ENCODE measurements at places on chromosomes 13 and 19.

GRCh38 chr19:335072-335471 is 9.5 kb downstream of the MIER2 start:
- no peak for DNase-seq

- no peak for DNase-seq
Observed at GRCh38 chr13:101978552-101979315, 423.1 kb downstream of the FGF14 start.

GRCh38 chr19:1847684-1848398 is 442 bp downstream of the REXO1 start:
- DNase-seq = no peak

DNA sequence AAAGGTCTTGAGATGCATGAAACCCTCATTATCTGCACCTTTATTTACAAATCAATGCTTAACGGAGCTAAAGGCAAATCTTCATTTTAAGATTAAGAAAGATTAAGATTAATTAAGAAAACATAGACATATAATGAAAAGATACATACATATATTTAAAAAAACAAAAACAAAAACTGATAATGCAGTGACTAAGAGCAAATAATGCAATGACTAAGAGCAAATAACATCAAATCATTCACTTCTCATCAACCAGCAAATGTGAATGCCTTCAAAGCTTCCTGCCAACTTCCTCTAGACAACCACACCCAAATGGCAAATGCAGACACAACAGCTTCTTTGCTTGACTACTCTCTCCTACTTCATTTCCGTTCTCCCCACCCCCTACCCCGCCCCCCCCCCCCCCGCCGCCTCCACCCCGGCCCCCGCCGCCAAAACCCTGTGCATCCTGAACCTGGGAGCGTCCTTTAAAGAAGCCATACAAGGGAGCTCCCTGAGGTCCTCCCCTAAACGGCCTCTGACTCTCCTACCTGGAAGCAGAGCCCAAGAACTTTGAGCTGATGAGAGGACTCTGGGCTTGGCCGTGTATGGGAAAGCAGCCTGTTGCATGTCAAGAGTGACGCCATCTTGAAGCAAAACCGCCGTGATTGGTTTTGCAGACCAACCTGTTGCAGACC is 24.5 kb downstream of the TEX101 start:
- DNase-seq = peak; percentile 80

DNA sequence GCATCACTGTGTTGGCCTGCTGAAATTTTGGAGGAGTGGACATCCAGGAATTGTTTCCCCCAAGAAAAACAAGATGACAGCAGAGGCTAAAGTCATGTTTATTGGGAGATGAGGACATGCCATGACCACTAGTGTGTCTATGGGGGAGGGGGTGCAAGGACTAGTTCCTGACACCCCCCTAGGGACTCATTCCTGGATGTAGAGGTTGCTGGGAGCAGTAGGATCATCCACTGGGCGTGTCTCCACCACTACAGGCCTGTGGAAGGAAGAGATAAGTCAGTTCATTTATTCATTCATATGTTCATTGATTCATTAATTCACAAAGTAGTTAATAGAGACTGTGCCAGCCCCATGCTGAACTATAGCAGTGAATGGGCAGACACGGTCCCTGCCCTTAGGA is 30.2 kb downstream of the MAP4K1 start:
- DNase-seq = no peak

GRCh38 chr19:39871886-39872866 is 26.0 kb upstream of the FBL start:
- DNase-seq = no peak

DNA sequence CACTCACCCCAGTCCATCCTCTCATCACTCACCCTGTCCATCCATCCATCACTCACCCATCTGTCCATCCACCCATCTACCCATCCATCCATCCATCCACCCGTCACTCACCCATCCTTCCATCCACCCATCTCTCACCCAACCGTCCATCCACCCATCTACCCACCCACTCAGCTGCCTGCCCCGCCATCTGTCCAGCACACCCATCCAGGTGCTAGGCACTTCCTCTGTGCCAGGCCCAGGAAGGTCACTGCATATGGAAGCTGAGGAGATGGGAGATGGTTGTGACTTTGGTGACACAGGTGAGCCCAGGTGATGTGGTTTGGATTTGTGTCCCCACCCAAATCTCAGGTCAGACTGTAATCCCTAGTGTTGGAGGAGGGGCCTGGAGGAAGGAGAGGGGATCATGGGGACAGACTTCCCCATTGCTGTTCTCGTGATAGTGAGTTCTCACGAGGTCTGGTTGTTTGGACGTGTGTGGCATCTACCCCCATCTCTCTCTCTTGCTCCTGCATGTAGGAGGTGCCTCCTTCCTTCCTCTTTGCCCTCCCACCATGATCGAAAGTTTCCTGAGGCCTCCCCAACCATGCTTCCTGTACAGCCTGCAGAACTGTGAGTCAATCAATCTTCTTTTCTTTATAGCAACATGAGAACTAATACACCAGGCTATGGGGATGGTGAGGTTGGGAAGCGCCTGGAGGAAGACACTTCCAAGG is 15.9 kb upstream of the C13orf46 start:
- DNase-seq = no peak

- DNase-seq = no peak
Observed at GRCh38 chr19:11538232-11539036, at the start of gene CNN1. Gene CNN1 (plus strand): TSS chr19:11538851. CDS start chr19:11538928, 77 bp downstream.

DNA sequence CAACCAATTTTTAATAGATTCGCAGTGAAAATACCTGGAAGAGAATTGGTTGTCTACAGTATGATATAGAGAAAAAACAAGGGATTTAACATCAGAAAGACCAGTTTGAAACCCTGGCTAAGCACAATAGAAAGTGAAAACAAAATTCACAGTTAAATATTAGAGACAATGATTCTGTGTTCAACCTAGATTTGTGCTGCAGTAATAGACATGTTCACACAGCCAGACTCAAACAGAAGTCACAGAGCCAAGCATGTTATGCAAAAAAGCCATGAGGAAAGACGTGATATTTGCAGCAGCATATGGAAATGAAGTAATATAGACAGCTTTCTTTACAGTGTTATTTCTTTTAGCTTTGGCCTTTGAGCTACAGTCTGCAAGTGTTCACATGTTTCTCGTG is 48.1 kb downstream of the SCEL start:
- DNase-seq = no peak

- no peak for DNase-seq
Observed at GRCh38 chr13:20400774-20401173, 124.9 kb downstream of the CRYL1 start.

DNA sequence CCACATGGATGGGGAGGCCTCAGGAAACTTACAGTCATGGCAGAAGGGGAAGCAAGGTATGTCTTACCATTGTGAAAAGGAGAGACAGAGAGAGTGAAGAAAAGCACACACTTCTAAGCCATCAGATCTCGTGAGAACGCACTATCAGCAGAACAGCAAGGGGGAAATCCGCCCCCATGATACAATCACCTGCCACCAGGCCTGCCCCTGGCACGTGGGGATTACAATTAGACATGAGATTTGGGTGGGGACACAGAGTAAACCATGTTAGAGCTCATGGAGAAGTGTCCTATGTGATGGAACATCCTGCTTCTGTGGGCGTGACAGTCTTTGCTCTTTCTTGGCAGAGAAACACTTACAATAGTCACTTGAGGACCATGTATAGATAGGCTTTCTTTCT is 28.1 kb upstream of the ZNF331 start:
- DNase-seq = no peak

DNA sequence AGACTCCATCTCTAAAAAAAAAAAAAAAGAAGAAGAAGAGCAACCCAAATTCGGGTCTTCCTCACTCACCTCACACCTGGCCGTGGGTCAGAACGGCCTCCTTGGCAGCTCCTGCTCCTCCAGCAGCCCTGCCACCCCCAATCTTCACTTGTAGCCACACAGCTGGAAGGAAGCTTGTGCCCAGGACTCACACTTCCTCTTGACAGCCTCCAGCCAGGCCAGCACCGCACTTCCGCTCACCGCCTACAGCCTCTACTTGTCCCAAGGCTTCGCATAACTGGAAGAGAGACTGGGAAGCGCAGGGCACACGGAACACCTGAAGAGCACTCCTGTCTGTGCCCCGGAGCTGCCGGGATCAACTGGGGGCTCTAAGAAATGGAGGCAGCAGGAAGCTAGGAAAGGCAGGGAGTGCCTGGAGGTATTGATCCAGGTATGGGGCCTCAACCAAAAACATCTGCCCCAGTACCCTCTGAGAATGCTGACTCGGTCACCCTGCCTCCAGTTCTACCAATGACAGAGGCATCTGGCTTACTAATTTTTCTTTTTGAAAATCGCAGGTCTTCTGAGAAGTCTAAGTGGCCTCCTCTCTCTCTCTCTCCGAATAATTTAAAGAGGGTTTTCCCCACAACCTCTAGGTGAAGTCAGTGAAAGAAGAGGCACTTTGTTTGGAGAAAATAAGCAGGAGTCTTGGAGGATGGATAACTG is 31.1 kb upstream of the ATP12A start:
- no peak for DNase-seq

DNA sequence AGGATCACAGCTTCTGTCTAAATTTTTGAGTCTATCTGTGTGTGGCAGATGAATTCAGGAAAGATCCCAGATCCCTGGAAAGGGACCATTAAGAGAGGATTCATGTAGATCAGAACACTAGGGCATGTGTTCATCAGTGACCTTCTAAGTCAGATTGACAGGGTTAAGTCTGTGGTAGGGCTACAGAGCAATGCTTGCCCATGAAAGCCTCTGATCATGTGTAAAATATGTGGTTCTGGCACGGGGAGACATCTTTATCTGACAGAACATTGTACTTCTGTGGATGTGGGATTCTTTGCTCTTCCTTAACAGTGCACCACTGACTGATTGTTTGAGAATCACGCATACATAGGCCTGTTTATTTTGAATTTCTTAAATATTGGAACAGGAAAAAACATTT is 42.9 kb downstream of the ZNF506 start:
- DNase-seq = no peak

GRCh38 chr19:46761418-46761831 is 15.2 kb upstream of the STRN4 start:
- no peak for DNase-seq

DNA sequence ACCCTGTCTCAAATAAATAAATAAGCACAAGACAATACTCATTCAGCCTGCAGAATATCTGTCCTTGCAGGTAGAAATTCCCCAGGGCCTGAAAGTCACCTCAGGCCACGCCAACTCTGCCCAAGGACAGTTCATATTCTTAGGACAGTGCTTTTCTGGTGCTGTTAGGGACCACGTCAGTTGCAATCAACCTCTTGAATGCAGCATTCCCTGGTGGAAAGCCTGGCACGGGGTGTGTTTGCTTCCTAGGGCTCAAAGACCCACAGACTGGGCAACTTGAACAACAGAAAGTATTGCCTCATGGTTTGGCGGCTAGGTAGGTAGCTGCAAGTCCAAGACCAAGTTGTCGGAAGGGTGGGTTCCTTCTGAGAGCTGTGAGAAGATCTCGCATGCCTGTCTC is 160.3 kb downstream of the KCTD15 start:
- no peak for DNase-seq

DNA sequence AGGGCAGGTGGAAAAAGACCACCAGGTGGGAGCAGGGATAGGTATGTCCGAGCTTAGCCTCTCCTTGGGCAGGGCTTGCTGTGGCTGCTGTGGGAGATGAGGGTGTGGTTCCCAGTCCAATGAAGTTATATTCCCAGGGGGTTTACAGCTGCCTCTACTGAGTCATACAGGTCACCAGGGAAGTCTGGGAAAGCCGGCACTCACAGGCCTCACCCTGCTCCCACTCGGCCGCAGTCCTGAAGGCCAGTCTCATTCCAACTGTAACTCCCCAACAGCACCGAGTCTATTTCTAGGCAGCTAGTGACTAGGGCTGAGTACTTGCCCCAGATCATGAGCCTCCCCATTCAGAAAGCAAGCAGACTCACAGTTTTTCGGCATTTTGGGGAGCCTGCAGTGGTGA is 77.1 kb downstream of the FNDC3A start:
- no peak for DNase-seq

DNA sequence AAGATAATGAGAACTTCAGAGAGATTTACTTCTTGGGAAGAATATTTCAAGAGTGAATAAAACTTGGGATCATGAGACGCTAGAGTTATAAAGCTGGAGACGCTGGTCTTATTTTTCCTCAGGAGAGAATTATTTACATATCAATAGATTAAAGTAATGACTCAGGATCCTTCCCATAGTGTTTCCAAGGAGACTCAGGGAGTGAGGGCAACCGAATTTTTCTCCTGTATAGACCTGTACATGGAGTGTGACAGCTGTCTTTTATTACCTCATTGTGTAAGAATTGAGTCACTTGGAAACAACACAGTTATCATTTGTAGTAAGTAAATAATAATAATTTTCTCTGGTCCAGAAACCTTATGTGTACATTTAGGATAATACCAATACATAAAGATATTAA is 1905.5 kb downstream of the OLFM4 start:
- no peak for DNase-seq

DNA sequence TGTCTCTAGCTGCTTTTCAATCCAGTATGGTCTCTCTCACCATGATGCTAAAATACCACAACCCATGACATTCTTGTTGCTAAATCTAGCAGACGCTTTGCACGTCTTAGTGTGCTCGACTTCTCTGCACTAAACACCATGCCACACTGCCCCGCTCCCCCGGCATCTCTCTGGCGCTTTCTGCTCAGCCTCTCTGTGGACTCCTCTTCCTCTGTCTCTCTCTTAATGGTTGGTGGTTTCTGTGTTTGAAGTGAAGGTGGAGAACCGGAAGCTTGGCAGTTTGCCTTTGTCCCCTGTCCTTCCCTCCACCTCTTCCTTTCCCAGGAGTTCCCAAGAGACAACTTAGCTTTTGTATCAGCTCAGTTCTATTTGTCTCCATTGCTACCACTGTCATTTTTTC is 8.8 kb downstream of the ERCC5 start:
- DNase-seq = no peak

DNA sequence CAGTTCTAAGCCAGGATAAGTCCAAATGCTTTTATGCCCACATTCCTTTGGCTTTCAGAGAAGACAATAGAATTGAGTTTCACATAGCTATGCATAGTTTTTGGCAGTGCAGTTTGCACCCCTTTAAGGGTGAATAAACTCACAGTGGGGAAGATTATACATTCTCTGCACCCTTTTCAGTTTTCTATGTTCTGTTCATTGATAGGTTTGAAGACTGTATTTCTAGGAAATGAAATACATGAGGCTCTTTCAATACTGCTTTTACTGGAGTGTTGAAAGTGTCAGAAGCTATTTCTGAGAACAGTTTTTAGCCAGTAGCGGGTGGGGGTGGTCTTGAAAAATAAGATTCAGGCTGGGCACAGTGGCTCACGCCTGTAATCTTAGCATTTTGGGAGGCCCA is 46.2 kb downstream of the IPO5 start:
- DNase-seq = no peak

GRCh38 chr13:99983499-99984401 is 2.2 kb downstream of the ZIC2 start:
- DNase-seq = no peak

- no peak for DNase-seq
Observed at GRCh38 chr19:12485052-12485416, 418 bp upstream of the ZNF709 start.

Data from CD4-positive, alpha-beta T cell treated with Interferon alpha-2 for 1 hour (primary cell).